ENCODE measurements at places on chromosomes 6 and 20.

GRCh38 chr6:15769511-15770018, 106.7 kb upstream of the DTNBP1 start:
- peak; percentile 5 for DNase-seq

DNA sequence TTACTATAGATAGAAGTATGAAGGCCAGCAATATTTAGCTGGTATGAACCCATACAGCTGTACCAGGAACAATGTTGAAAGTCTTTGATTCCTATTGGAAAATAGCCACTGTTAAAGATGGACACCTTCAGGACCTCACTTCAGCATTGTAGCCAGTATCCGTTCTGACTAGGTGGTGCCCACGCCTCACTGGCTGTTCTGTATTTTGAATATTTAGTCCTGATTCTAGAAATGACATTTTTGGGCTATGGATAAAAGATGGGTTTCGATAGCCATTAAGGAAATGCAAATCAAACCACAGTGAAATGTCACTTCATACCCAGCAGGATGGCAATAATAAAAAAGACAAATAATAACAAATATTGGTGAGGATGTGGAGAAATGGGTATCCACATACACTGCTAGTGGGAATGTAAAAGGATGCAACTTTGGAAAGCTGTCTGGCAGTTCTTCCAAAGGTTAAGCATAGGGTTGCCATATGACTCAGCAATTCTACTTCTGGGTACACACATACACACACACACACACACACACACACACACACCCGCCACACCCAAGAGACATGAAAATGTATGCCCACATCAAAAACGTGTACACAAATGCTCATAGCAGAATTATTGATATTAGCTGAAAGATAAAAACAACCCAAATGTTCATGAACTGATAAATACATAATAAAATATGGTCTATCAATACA, 56.8 kb downstream of the UTRN start:
- no peak for DNase-seq

- no peak for DNase-seq
These were observed 17.2 kb upstream of the TAGAP start for GRCh38 chr6:159061805-159062563.

GRCh38 chr6:129835691-129836090, 25.4 kb downstream of the TMEM244 start:
- DNase-seq, result no peak

- DNase-seq, result no peak
These were observed 161.6 kb downstream of the AIG1 start for GRCh38 chr6:143222310-143222709.
